D341Med (cell line): ENCODE measurements at places on chromosomes 12 and 14.

- DNase-seq = no peak
These were observed 59.9 kb downstream of the PPP2R5E start for GRCh38 chr14:63483315-63483714.

DNA sequence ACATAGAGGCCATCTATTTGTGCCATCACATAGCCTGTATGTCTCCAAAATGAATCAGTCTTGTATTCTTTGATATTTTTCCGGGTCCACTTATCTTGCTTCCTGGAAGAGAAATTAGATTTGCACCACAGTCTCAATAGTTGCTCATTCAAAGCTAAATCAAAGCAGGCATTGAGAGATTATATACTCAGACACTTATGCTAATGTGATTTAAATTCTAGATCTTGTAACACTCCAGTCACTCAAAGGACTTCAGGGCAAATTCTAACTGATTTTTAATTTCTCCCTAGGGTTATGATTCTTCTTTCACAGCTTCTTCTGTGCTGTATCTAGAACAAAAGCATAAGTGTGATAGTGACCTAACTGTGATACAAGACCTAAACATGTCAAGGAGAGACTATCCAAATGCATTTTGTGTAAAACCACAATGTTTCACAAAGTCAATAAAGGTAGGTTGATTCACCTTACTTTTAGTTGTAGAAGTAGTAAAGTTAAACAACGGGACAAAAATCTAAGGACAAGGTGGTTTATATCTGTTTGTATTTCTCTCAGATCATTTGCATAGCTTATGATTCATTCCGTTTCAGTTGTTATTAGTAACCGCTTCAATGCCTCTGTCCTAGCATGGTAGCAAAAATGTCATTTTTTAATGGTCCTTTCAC lies 26.8 kb downstream of the PLBD1 start:
- no peak for DNase-seq

DNA sequence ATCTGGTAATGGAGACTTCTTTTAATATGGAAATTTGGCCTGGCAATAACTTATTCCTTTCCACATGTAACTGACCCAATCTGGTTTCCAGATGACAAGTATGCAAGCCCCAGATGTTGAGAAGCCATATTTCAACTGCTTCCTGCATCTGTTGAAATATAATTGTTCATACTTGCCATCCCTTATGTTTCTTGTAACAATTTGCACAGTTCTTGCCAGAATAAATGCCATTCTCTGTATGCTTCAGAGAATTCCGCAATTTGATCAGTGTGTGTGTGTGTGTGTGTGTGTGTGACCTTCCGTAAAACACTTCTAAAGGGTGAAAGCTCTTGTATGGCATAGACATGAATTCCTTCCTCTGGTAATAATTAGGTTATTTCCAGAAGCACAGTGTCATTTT lies 1.8 kb upstream of the CLEC2A start:
- no peak for DNase-seq

- no peak for DNase-seq
These were observed 88.7 kb downstream of the TMTC1 start for GRCh38 chr12:29695026-29695425.

DNA sequence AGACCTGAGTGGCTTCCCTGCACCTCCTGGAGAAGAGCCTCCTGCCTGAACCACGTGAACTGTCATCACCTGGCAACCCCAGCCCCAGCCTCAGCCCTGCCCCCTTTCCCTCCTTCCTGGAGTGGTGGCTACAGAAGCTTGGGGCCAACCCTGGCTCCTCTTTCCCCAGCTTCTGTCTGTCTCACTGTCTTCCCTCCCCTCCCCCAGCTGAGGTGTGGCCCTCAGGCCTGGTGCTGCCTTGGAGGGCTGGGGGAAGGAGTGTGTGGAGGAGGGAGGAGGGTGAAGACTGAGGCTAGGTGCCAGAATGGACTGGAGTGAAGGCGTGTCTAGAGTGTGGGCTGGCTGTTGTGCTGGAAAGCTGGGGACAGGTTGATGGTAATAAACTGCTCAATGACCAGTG lies 9.7 kb downstream of the NFATC4 start:
- DNase-seq = no peak

GRCh38 chr14:61472011-61472672 lies 150.8 kb downstream of the PRKCH start:
- DNase-seq = no peak

- no peak for DNase-seq
These were observed 69.4 kb downstream of the MIA2 start for GRCh38 chr14:39303115-39303514.

- no peak for DNase-seq
These were observed 17.6 kb downstream of the PTPRB start for GRCh38 chr12:70619471-70620152.

DNA sequence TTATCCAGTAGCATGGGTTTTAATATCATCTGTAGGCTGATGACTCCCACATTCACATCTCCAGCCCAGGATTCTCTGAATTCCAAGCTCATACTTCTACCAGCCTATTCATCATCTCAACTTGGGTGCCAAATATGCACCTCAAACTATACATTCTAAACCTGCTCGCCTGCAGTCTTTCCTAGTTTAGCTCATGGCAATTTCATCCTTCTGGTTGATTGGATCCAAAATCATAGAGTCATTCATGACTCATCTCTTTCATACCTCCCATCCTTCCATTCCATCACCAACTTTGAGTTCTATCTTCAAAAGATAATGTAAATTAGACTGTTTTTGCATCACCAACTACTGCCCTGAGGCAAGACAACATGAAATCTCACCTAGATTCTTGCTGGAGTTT lies 99.7 kb upstream of the EGLN3 start:
- no peak for DNase-seq

- no peak for DNase-seq
These were observed 71.2 kb downstream of the NINJ2 start for GRCh38 chr12:592024-592505.

- no peak for DNase-seq
These were observed 31.4 kb downstream of the DCP1B start for GRCh38 chr12:1972856-1973317.

DNA sequence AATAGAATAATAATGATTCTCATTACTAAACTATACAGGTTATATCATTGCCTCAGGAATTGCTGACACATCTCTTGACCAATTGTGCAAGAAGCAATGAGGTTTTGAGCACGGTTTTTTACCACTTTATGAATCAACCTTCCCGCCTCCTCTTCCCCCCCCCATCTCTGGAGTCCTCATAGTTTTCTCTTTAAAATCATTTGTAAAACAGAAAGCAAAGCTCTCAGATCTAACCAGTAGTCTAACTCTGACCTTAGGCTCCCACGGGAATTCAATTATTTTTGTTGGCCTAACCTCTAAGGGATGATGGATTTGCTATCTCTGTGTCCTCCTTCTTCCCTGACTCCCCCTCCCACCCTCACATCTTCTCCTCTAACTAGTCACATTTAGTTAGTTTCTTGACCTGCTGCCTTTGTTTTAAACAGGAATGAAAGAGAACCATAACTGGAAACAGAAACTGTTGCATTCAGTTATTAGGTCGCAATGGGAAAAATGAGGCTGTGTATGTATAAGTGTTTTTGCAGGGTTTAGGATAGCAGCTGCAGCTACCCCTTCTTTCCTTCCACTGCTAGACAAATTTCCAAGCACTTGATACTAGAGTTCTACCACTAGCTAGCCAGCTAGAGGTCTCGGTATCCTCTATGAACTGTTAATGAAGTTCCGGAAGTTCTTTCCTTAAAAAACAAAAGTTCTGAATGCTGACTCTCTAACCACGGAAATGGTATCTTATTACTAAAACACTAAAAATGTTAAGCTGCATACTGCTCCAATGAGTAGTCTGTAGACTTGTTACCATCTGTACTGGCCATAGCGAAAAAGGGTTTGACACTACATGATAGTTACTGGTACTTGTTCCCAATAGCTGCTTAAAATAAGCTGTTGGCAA lies 65.4 kb downstream of the TAOK3 start:
- DNase-seq = no peak

DNA sequence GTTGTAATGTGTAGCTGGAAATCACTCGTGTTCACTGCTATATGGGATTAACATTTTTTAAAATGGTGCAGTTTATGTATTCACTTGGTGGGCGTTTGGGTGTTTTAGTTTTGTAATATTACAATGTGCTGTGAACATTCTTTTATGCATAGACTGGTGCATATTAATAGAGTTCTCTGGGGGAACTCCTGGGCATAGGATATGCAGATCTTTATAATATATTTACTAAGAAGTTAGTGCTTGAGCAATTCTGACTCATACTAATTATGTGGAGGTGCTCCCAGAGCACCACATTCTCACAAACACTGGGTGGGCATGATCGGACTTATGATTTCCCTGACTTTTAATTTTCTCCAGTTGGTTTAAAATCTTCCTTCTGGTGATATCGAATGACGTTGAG lies 342.3 kb downstream of the PDZRN4 start:
- no peak for DNase-seq

DNA sequence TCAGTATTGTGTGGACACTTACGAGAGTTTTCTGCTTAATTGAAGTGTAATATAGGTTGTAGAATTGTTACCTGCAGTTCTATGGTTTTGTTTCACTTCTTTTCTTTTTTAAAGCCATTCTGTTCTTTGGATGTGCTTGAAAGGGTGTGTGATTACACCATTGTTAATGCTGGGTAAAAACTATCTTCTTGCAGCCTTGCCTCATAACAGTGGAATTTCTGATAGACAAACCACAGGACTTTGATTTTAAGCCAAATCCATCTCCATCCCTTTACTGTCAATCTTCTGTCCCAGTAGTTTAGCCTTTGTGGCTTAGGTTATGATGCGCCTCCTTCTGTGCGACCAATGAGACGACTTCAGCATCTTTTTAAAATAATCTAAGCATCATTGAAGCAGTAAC lies 182.3 kb downstream of the PELI2 start:
- DNase-seq = no peak

DNA sequence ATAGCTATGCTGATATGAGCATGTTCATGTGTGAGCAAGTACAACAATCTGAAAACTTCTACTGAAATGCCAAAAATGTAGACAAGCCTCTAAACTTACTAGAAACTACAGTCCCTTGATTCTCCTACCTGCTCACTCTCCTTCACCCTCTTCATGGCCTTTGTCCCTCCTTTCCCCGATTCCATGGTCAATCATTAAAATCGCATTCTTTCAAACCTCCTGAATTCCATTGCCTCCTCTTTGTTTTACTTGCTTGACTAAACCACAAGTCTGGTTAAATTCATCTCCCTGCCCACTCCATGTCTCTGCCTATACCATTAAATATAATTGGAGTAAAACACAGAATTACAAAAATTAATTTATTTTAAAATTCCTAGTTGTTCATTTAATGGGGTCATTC lies 33.0 kb upstream of the SSTR1 start:
- no peak for DNase-seq

GRCh38 chr12:120905856-120906384 lies 1.8 kb upstream of the SPPL3 start:
- DNase-seq = no peak

DNA sequence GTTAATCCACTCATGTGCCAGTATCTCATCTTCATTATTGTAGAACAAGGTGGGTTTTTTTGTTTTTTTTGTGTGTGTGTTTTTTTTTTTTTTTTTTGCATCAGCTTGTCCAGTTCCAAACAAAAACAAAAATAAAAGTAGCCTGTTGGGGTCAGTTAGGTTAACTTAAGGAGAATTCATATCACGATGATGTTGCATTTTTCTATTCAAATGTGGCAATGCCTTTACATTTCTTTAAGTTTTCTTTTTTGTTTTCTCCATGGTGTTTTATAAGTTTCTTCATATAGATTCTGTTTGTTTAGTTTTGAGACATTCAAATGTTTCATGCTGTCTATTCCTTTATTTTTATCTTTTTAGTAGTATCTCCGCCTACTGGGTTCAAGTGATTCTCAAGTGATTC lies 16.2 kb upstream of the CATSPERB start:
- DNase-seq = no peak

DNA sequence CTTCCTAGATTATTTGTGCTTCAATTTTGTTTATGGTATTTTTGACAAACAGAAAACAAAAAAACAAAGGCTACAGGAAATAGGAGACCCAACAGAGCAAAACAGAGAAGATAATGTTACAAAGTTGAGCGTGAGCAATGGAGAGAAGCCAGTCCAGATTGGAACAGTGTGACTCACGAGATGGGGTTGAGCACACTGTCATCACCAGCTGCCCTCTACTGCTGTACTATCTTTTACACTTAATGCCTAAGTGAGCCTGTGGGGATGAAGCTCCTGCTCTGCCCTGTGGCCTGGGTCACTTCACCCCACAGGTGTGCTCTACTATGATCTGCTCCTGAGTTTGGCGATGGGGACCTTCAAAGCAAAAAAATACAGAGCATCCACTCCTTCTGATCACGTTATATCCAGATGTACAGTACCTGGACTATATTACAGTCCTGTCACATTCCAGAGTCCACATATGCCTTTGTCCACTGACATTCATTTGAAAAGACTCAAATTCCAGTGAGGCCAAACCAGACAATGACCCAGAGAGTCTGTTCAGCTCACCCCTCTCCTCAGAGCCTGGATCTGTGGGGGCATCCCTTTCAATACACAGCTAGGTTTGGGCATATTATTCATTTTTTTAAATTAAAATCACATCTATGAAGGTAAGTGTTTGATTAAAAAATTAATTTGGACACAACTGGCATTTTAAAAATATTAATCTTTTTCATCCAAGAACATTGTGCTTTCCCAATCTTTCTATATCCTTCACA lies 4.4 kb downstream of the IPO8 start:
- no peak for DNase-seq

GRCh38 chr12:70994217-70994788 lies 73.8 kb upstream of the PTPRR start:
- DNase-seq = no peak

DNA sequence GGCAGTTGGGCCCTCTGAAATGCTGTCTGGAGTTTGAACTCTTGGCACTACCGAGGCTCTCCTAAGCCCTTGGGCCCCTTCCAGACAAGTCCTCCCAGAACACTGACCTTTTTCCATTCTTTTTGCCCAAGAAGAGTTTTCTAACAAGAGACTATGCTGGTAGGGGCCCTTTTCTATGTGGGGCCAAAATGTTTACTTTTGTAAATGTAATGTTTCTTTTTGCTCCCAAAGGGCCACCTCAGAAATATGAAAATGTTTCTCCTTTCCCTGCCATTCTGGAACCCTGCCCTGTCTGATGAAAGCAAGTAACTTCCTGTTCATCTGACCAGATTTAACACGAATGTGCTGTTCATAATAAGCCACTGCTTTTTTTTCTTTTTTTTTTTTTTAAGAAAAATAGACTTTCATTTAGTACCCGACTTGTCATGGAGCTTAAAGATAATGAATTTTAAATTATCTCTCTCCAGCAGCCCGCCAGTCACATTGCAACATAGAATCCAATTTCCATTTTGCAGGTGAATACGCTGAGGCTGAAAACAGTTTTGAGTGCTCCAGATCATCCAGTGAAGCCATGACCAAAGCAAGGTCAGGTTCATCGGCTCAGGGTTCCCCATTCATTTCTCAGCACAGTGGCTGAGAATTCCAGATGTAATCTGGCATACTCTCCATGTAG lies 169.9 kb downstream of the DPF3 start:
- no peak for DNase-seq

DNA sequence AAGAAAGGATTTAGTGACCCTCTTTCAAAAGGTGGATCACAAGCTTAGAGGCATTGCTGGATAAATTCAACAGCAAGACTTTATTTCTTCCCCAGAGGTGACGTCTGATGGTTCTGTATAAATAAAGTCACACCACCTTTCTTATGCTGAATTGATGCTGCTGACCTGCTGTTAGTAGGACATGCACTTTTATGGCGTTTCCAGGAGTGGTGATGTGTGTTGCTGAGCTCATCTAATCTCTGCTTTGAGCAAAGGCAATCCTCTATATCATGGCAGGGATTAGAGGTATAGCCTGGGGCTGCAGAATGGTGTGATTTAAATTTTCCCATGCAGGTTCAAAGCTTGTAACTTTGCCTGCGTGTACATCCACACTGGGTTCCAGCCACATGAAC lies 94.9 kb downstream of the ETV6 start:
- DNase-seq = no peak

GRCh38 chr12:29519585-29520182 lies 22.2 kb upstream of the OVCH1 start:
- DNase-seq = peak; percentile 39
